ENCODE measurements at places on chromosomes 4 and X.

GRCh38 chrX:150270622-150271021, 92.5 kb upstream of the MAMLD1 start:
- DNase-seq, result no peak

DNA sequence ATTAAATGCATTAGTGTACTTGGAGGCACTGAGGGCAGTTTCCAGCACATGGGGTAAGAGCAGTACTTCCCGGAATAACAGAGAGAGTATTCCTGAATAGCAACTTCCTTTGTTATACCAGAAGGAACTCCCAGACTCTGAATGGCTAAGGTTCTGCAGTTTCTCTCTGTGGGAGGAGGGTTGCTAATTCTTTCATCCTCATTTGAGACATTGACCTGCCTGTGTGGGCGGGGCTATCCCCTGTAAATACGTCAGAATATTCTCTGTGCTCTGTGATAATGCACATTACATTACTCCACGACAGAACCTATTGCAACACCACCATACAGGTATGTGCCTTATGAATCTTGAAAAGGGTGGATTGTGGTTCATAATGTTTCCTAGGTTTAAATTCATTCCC, 52.7 kb downstream of the SPINK2 start:
- DNase-seq, result no peak

DNA sequence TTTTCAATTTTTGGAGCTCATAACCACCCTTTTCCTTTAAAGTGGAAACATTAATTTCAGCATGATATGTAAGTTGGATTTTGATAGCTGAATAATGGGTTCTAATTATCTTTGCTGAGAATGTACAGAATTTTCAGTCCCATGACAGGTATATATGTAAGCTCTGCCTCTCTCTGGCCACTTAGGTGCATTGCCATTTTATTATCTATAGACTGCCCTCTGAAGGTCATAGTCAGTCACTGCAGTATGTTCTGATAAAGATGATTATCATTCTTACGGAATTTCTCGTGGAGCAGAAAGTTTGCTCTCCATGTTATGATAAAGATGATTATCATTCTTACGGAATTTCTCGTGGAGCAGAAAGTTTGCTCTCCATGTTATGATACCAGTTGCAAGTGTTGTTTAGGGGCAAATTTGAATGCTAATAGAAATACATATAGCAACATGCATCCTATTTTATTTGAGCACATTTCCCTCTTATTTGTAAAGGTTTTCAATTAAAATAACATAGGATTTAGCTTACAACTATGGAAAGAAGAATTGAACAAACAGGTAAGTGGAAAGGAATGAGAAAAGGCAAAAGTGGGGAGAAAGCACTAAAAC, 10.4 kb downstream of the AFP start:
- DNase-seq, result peak; percentile 62

GRCh38 chr4:52919461-52919860, 57.3 kb downstream of the RASL11B start:
- DNase-seq, result no peak

GRCh38 chr4:4416981-4417380, 30.1 kb downstream of the NSG1 start:
- no peak for DNase-seq

GRCh38 chr4:83252782-83253405, 31.7 kb downstream of the COQ2 start:
- peak; percentile 45 for DNase-seq

DNA sequence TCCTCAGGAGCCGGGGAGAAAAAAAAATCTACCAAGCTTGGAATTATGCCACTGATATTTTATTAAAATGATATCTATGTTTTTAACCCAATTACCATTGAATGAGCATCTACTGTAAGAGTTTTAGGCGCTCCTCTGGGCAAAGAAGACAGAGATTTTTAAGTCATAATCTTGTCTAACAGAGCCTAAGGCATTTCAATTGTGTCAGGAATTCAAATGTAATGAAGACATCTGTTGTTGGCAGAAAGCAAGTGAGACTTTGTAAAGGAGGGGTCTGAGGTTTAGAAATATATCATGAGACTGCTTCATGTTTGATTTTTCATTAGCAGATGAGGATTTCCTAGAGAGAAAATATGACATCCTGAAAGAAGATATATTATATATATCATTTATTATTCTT, 1158.1 kb downstream of the FSTL5 start:
- no peak for DNase-seq

DNA sequence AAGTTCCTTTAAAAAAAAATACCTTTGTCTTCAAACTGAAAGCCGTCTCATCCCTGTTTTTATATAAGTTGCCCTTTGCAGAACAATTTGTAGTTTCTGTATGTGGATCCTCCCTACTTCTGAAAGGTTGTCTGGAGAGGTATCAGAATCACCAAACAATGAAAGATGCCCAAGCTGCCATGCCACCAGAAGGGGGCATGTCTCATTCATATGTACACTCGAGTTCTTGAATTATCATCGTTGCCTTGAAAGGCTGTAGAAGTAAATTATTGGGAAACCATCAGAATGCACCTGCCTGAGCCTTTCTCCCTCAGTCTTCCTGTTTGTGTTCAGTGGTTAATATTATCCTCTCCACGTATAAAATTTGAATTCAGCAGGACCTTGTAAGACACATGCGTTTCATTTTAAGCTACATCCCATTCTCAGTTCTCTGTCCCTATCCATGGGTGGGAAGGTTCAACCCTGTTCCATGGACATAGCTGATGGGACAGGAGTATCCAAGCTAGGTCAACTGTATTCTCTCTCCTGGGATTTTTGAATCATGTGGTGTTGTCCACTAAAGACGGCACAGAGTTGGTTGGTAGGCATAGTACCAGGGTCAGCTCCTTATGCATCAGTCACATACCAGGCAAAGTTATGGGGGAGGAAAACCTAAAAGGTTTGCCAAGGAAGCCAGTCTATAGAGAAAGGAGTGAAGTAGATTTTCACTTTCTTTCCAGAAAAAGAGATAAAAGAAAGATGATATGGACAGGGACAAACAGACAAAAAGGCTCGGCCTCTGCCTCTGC, 24.0 kb downstream of the GALNT7 start:
- DNase-seq, result no peak

- no peak for DNase-seq
Measured at GRCh38 chr4:177492022-177492421, 49.8 kb upstream of the AGA start.

DNA sequence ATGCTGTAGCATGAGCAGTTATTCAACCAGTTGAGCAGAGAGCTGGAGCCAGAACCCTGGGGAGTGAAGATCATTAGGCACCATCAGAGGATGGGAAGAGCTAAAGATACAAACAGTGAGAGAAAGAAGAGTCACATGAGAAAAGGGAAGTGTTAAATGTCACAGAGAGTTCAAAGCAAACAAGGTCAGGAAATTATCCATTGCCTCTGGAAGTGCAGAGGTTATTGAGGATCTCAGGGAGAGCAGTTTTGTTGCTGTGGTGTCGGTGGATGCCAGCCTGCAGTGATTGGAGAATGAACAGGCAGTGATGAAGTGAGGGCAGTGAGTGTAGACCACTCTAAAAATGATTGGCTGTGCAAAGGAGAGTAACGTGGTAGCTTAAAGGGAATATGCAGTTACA, 17.7 kb downstream of the SPARCL1 start:
- DNase-seq, result no peak

DNA sequence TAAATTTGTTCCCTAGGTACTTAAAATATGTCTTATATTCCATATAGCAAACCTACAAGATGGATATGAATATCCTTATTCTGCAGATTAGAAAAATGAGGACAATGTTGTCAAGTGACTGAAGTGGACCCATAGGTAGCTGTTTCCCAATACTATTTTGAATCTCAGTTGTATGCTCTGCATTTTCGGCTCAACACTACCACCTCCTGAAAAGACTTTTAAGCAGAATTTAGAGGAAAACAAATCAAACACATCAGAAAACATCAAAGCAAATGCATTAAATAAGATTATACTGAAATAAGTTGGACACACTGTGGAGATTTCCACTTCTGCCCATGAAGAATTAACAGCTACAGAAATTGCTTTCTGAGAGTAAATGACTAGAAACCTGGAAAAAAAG, 488.7 kb downstream of the TRIML1 start:
- DNase-seq, result no peak

- DNase-seq, result no peak
Measured at GRCh38 chr4:127559981-127560380, 72.8 kb upstream of the INTU start.

GRCh38 chr4:181319629-181320028, 923.6 kb upstream of the TENM3 start:
- DNase-seq, result peak; percentile 12

DNA sequence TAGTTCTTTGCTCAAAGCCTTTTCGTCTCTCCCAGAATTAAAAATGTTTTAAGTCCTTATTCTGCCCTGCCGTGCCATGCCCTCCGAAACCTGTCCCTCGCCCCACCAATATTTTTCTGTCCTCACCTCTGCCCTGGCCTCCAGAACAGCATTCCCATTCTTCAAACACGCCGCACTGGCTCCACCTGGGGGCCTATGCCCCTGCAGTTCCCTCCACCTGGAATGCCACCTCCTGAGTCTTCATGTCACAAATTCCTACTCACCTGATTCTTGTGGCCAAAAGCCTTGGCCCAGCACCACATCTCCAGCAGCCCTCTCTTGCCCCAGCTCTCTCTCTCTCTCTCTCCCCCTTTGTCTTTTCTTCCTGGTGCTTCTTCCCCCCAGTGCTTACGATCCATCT, 91.6 kb downstream of the APBB2 start:
- no peak for DNase-seq

DNA sequence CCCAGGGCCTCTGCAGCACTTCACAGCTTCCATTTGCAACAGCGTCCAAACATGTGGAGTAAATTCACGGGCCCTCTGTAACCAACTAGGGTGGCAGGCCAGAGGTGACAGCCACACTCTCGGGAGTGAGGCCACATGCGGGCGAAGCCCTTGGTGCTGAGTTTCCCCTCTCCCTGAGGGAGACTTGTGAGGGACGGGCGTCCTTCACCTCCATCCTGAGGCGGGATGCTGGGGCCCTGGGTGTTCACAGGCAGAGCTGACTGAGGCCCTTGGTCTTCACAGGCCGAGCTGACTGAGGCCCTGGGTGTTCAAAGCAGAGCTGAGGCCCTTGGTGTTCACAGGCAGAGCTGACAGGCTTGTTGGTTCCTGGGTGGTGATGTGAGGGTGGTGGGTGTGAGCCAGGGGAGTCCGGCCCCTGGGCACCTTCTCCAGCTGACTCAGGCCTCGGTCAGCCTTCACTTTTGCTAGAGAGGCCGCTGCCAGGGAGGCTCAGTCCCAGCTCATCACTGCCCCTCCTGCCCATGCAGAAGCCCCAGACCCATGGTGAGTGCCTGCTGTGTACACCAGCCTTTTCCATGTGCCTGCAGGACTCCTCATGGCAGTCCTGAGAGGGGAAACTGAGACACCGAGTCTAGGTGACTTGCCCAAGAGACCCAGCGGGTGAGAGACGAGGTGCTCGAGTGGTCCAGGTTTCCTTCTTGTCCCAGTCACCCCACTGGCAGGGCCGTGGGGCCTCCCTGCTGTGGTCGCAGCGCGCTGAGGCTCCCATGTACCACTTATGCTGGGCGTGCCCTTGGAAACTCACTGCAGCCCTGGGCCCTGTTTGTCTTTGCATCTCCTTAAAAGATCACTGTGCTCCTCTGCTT, 8.5 kb downstream of the WFS1 start:
- DNase-seq, result no peak

- no peak for DNase-seq
Measured at GRCh38 chr4:151643564-151643963, 117.2 kb downstream of the GATB start.

- no peak for DNase-seq
Measured at GRCh38 chrX:39581411-39581810, 516.3 kb downstream of the BCOR start.

GRCh38 chrX:133555782-133556458, 140.6 kb upstream of the GPC4 start:
- no peak for DNase-seq

Data from NCI-H1105 treated with DMSO at 0.1 percent for 48 hours (cell line).